Psoas muscle (tissue), 8 donors: ENCODE measurements at places on chromosomes 6 and 20.
A peak's percentile ranks its signal among the peaks of the same experiment; 100 is the strongest.

- no peak for DNase-seq
Measured at GRCh38 chr20:43681991-43682410, 15.1 kb downstream of the MYBL2 start.

GRCh38 chr6:155219858-155220301 lies 43.9 kb upstream of the CLDN20 start:
- DNase-seq: no peak

GRCh38 chr6:4923081-4923480 lies 80.8 kb downstream of the RPP40 start:
- no peak for DNase-seq

DNA sequence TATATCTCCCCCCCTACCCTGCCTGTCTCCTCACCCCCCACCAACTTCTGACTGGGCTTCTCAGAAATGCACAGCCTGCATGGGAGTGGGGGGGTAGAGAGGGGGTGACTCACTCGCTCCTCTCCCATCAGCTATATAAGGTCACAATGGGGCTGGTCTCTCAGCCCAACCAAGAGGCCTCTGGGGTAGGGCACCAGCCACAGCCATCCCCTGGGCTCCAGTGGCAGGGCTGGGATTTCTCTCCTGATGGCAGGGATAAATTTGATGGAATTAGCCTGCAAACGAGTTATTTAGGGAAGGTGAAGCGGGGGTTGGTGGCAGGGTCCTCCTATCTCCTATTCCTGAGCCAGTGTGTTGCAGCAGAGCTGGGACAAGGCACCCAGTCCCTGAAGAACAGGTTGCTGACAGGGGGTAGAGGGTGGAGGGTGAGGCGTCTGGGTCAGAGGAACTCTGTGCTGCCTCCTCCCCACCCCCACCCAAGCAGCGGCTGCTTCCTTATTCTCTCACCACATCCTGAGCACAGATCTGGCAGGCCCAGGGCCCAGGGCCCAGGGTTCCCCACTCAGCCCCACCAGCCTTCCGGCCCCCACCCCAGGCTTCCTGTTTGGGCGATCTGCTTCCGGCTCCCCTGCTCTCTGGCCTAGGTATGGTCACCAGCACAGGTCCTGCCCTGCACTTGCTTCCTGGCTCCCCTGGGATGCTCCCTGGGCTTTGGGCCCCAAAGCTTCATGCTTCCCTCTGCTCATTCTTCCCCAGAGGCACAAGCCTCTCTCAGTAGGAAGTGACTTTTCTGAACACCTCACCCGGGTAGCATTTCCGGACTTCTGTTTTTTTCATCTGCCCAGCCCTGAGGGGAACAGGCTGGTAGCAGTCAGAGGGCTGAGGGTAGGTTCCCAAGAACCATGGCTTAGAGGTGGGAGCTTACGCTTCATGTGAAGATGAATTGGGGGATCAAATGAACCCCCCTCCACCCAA lies 4.0 kb downstream of the PPP1R18 start:
- peak; percentile 89 for DNase-seq

GRCh38 chr20:33828326-33828844 lies 17.2 kb downstream of the CHMP4B start:
- DNase-seq: no peak
